ENCODE measurements at places on chromosomes 6 and 20. TPM values are rescaled to one million over a fixed set of nuclear protein-coding genes. Genes with fewer than 3 reads are reported as not detected.

The LTA gene
- total RNA-seq, result not detected

The SPATS1 gene
- not detected for total RNA-seq

The LINC00237 gene
- total RNA-seq, result not detected

The RANBP9 gene
- 17.7 TPM for total RNA-seq

The MYLIP gene
- total RNA-seq, result 2.3 TPM

The HDGFL1 gene
- total RNA-seq, result not detected

GRCh38 chr6:159103396-159104162, 58.8 kb upstream of the TAGAP start:
- no peak for DNase-seq

DNA sequence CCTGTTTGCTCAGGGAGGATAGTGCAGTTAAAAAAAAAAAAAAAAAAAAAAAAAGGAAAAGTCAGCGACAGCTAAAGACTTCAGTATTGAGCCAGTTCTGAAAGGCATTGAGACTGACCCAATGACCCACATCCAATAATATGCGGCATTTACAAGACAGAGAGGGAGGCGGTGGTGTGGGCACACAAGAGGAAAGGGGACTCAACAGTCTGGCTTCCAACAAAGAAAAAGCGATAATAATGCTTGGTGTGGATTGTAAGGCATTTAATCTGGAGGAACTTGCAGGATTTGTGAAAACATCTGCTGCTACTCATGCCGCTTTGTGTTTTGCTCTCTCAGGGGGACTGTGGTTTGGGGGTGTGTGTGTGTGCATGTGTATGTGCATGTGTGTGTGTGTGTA, 784.3 kb upstream of the CHD6 start:
- no peak for DNase-seq

Measured in stomach (tissue), 19 donors.